ENCODE measurements at places on chromosomes 12 and 14.

DNA sequence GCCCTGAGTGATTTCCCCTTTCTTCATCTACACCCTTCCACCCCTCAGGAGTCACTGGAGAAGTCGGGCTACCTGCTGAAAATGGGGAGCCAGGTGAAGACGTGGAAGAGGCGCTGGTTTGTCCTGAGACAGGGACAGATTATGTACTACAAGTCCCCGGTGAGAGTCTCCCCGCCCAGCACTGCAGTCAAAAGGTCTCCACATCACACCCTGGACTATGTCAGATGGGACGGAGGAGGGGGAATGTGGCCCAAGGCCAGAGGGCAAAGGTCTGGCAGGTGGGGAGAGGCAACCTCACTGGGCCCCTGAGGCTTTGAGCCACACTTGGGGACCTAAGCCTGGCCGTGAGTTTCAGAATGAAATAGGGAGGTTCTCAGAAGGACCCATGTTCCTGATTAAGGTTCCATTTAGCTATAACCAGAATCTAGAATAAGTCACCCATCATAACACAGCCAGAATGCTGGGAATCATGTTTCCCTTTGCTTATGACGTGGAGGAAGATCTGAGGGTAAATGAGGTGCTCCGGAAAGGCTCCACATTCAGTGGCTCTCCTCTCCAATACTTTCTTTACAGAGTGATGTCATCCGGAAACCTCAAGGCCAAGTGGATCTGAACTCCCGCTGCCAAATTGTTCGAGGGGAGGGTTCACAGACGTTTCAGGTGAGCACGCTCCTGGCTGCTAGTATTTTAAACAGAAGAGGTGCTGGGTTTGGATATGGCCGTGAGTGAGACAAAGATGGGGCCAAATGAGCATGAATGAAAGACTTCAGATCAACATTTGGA is 26.6 kb downstream of the PIGH start:
- DNase-seq, result no peak

DNA sequence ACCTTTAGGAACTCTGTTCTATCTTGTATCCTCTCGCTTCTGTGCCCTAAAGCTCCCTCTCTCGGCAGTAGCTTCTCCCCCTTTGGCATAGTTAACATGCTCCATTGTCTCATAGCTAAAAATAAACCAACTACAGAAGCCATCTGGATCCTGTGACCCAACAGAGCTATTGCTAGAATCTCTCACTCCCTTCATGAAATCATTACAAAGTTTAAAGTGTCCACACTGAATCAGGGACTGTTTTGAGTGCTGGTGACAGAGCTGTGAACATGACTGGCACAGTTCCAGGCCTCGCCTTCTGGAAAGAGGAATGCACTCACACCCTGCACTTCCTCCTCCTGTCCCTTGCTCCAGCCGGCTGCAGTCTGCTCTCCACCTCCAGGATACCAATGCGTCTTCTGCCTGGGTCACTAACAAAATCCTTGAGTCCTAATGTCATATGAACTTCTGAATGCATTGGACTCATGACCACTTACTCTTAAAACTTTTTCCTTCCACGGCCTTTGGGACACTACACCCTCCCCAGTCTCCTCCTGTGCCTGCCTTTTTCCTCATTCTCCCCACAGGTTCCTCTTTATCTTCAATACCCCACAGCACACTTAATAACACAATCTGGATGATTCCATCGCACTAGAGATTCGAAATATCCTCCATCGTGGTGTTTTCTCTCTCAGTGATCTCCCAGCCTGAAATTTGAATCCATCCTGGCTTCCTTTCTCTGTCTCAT is 13.2 kb downstream of the PLBD1 start:
- DNase-seq, result no peak

DNA sequence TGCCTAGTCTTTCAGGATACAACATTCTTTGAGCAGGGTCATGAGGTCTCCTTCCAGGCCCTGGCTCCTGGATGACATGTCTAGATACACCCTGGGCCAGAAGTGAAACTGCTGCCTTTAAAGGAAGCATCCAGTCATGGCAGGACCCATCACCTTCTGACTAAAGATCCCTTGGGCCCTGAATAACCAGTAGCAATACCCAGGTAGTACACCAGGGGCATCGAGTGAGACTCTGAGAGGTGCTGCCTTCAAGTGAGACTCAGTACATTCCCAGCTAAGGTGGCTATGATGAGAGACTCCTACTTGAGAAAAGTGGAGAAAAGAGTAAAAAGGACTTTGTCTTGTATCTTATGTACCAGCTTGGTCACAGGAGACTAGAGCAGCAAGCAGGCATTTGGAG is 23.5 kb downstream of the OR6C68 start:
- no peak for DNase-seq

- DNase-seq, result no peak
Measured at GRCh38 chr12:45273717-45274271, 57.9 kb downstream of the ANO6 start.

- no peak for DNase-seq
Measured at GRCh38 chr14:77491056-77491455, 7.6 kb downstream of the ISM2 start.

DNA sequence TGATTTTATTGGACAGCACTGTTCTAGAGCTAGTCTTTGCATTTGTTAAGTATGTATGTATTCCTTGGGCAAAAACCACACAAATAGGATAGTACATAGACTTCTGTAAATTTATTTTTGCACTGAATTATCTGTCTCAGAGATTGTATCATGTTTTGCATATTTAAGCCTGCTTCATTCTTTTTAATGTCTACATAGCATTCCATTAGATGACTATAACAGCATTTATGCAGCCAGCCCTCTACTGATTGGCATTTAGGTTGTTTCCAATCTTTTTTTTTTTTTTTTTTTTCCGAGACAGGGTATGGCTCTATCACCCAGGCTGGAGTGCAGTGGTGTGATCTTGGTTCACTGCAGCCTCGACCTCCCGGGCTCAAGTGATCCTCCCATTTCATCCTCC is 34.5 kb downstream of the SYNDIG1L start:
- no peak for DNase-seq

DNA sequence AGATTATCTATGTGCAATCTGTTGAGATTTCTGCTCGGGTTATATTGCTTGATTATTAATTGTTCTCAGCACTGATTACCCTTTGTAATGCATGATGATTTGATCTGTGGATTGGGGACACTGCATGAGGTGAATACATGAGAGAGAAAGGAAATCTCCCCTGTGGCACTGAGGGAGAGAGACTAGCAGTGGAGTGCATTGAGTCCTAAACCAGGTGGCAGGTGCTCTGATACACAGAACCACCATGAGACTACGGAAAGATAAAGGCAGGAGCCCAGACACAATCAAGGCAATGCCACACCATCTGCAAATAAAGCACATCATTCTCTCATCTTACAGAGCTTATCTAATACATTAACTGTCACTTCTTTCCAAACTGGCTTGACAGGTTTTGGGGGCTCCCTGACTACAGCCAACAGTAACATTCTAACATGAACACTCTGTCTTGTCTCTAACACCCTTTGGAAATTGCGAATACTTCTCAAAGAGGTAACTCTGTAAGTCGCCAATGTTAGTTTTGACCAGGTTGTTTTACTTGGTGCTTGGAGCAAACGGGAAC is 37.6 kb upstream of the TSPAN8 start:
- DNase-seq, result no peak

- DNase-seq, result no peak
Measured at GRCh38 chr14:91229005-91229382, 15.5 kb downstream of the GPR68 start.

DNA sequence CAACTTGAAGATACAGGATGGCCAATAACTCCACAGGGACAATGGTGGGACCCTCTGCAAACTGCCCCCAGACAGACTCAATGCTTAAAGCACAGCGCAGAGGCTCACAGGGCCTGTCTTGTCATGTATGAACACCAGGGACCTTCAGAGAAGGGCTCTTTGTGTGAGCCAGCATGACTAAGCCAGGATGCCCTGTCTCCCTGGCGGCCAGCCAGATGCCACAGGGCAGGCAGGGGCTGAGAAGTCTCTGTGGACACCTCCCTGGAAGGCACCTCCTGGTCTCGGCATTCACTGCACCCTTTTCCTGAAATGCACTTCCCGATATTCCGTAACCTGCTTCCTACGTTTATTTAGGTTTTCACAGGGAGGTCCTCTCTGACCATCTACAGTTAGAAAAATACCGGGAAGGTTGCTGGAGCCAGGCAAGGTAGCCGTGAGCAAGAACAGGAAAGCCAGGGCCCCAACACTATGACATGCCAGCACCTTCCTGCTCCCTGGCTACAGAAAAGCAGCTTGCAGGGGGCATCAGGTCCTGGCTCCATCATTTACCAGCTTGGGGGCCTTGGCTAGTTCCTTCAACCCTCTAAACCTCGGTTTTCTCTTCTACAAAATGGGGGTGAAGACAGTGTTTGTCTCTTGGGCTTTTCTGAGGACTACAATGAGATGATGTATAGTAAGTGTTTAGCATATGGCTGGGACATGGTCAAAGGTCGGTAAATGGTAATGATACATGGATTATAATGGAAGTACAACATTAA is 65.0 kb downstream of the PITPNM2 start:
- no peak for DNase-seq

All from stimulated activated effector memory CD8-positive, alpha-beta T cell treated with anti-CD3 and anti-CD28 coated beads, Interleukin-12 subunit alpha, Interleukin-12 subunit beta, amount 100 ng/mL, for 72 hours (primary cell).